ENCODE measurements at places on chromosomes 6 and 20.

GRCh38 chr20:37672143-37672542 is 21.7 kb upstream of the CTNNBL1 start:
- DNase-seq = no peak

DNA sequence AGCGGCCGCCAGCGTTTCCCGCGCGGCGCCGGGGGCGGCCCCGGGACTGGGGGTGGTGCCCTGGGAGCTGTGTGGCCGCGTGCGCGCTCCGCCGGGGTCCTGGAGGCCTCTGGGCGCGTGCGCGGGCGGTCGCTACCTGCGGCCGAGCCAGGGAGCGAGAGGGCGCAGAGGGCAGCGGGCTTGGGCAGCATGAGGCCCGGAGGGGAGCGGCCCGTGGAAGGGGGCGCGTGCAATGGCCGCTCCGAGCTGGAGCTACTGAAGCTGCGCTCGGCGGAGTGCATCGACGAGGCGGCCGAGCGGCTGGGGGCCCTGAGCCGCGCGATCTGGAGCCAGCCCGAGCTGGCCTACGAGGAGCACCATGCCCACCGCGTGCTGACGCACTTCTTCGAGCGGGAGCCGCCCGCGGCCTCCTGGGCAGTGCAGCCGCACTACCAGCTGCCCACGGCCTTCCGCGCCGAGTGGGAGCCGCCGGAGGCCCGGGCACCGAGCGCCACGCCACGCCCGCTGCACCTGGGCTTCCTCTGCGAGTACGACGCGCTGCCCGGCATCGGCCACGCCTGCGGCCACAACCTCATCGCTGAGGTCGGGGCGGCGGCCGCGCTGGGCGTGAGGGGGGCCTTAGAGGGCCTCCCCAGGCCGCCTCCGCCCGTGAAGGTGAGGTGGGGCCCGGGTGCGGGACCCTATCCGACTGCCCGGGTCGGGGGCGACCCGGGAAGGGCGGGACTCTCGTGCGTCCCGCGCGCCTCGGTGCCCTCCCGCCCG is at the start of gene PM20D2:
PM20D2 (plus strand) TSS at position 100 of the 762 bp plus-strand sequence; CDS start at position 190, 90 bp downstream.
- peak; percentile 32 for DNase-seq

- DNase-seq = no peak
Measured at GRCh38 chr20:64183313-64183712, 19.1 kb downstream of the MYT1 start.

DNA sequence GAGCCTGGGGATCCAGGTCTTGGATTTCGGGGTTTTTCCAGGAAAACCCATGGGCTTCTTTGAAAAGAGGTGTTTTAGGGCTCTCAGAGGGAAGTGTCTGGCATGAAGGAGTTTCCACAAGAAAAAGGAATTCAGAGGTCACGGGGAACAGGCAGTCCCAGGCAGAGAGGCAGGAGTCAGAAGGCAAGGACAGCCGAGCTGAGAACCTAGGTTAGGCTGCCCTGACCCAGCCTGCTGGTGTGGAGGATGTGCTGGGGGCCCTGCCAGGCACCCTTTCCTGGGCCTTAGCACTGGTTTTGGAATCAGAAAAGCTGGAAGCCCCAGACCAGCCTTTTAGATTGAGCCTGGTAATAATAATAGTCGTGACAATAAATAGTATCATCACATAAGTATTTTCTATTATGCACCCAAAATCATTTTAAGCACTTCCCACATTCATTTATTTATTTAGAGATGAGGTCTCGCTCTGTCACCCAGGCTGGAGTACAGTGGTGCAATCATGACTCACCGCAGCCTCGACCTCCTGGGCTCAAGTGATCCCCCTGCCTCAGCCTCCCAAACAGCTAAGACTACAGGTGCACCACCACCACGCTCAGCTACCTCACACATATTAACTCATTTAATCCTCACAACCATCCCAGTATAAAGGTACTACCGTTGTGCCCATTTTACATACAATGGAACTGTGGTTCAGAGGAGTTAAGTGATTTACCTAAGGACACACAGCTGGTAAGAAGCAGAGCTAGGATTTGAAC is 19.9 kb downstream of the TGM2 start:
- no peak for DNase-seq

DNA sequence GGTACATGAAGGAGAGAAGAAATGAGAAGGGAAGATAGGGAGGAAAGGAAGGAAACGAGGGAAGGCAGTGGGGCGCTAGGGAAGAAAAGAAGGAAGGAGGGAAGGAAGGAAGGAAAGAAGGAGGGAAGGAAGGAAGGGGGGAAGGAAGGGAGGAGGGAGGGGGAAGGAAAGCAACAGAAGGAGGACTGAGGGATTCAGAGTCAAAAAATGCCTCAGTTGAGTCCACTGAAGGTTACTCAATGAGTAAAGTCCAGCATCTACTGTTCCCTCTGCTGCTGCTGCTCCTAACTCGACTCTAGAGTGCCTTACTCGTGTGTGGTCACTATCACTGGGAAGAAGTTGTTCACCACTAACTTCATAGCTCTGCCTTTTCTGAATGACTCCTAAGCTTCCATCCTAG is 33.8 kb downstream of the PHACTR1 start:
- DNase-seq = no peak

- DNase-seq = no peak
Measured at GRCh38 chr20:42027746-42028268, 409.6 kb upstream of the CHD6 start.

- DNase-seq = no peak
Measured at GRCh38 chr6:104253236-104253635, 606.5 kb downstream of the HACE1 start.

- DNase-seq = no peak
Measured at GRCh38 chr20:33604084-33604990, 57.8 kb upstream of the C20orf144 start.

DNA sequence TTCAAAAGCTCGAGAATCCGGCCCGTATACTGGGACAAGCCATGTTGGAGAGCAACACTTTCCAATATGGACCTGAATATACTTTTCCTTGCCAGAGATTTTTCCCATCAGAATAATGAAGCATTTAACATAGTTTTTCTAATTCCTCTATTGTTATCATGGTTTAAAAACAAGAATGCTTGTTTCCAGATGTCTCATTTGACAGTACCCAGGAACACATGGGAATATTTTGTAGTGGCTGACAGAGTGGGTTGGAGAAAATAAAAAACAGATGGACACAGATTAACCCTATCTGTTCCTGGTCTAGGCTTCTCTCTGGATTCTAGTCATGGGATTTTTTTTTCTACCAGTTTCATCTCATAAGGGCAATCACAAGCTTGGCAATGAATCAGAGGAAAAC is 164.8 kb upstream of the CEP162 start:
- DNase-seq = no peak

GRCh38 chr6:41690541-41691330 is 44.7 kb downstream of the TFEB start:
- DNase-seq = no peak

DNA sequence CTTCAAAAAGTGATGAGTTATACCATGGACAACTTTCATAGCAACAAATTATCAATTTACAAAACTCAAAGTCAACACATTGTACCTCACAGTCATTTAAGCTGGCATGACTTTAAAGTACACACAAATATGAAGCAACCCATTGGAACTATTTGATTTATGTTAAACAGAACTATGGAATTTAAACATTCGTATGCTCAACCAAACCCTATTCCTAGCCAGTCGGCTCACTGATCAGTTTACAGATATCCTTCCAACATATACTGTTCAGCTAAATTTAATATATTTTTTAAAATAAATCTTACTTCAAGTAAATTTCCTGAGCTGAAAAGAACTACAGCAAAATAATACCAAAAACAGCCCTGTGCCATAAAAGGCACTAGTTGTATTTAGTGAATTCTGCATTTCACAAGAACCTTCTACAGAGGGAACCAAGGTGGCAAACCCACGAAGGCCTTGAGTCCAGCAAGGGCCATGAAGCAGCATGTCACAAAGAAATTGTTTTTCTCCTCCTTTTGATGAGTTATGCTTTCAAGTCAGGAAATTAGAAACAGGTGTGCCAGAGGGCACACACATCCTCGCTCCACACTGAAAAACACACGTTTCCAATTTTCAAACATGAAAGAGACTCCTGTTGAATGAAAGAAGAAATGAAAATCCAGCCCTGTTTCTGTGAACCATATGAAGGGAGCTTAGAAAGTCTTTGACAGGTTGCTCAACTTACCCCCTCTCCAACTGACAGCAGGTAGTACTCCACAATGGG is 122.8 kb downstream of the TASP1 start:
- no peak for DNase-seq

DNA sequence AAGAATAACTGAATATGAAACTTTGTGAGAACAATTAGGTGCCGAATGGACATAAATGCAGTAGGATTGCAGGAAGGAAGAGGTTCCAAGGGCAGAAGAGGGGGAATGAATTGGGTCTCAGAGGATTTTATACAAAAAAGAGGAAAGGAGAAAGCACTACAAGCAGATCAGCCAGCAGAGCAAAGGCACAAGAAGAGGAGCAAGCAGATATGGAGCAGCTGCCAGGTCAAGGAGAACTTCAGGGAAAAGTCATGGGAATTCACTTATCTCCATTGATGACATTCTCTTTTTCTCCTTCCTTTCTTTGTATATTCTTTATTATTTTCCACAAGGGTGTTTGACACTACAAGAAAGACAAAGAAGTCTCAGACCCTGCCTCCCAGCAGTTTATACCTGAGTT is 9.6 kb downstream of the DSE start:
- no peak for DNase-seq

DNA sequence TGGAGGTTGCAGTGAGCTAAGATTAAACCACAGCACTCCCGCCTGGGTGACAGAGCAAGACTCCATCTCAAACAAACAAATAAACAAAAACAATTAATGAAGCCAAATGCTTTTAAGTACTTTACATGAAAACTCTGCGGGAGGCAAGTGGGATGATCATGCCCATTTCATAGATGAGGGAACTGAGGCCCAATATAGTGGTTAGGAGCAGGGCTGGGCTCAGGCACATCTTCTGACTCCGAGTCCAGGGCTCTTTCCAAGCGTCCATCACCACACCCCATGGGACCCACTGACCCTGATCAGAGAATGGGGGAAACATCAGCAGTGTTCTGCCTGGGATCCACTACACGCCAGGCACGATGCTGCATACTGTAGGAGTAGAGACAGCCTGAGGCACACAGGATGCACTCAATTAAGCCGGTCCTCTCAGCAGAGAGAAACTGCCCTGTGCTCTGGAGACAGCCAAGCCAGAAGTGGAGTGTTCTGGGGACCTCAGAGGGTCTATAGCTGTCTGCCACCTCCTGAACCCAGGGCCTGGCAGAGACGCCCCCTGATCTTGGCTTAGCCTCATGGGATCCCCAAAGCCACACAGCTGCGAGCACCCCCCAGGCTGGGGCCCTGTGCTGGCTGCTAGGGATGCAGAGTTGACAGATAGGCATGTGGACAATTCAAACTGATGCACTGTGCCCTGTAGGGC is 13.5 kb downstream of the TTBK1 start:
- no peak for DNase-seq

DNA sequence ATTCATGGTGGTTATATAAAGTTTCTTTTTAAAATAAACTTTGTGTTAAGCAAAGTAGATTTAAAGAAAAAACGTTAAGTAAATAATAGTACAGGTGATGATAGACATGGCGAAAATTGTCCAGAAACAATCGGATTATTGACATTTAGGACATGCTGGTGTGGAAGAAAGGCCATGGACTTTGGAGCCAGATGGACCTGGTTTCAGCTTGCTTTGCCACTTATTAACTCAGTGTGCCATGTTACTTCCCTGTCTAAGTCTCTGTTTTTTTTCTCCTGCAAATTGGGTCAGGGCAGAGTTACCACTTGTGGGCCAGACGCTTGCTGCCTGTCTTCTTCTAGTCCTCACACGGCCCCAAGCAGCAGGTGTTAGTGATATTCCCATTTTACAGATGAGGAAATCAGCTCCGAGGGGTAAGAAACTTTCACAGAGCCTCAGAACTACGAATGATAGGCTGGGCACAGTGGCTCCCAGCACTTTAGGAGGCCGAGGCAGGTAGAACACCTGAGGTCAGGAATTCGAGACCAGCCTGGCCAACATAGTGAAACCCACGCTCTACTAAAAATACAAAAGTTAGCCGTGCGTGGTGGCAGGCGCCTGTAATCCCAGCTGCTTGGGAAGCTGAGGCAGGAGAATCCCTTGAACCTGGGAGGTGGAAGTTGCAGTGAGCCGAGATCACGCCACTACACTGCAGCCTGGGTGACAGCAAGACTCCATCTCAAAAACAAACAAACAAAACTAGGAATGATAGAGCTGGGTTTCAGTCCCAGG is 12.4 kb downstream of the KIF3B start:
- DNase-seq = no peak

Measured in T follicular helper cell (primary cell).